Type B pancreatic cell (in vitro differentiated cells): ENCODE measurements at places on chromosomes 11 and 22. TPM values are rescaled to one million over a fixed set of nuclear protein-coding genes. Genes with fewer than 3 reads are reported as not detected.

KCTD14 gene
- total RNA-seq, result 1.2 and 2.8 TPM in 2 replicates

GRCh38 chr11:115990004-115990447 is 485.8 kb upstream of the CADM1 start:
- no peak for DNase-seq

DNA sequence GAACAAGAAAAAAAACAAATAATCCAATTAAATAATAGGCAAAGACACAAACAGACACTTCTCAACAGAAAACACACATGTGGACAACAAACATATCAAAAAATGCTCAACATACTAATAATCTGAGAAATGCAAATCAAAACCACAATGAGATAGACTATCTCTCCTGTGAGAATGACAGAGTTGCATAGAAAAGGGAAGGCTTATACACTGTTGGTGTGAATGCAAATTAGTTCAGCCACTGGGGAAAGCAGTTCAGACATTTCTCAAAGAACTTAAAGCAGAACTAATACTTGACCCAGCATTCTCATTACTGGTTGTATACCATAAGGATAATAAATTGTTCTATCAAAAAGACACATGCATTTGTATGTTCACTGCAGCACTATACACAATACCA is 637.8 kb upstream of the LUZP2 start:
- DNase-seq, result no peak

DNA sequence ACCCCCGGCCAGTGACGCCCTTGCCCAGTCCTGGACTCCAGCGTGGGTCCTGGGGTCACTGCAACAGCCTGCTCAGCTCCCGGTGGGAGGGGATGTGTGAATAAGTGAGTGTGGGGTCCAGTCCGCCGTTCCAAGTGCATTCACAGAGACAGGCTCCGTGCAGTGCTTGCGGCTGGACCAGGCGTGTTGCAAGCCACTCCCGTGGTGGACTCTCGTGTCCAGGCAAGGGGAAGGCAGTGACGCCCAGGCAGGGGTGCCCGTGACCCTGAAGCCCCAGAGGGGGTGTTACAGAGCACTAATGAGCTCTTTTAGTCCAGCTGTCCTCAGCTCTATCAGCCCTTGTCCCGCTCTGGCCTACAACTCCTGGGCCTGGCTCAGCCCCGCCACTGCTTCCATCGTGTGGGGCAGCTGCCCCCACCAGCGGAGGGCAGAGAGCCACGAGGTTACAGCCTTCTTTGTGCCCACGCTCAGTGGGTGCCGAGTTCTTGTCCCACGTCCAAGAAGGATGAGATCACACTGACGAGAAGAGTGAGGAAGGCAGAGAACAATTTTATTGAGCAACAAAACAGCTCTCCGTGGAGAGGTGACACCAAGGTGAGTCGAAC is 1807.5 kb downstream of the LRRC4C start:
- no peak for DNase-seq

OR51B2 gene
- not detected in 2 replicates for total RNA-seq
